ENCODE measurements at places on chromosomes 3 and 15.

- no peak for DNase-seq
These were observed 651.9 kb upstream of the BCHE start for GRCh38 chr3:166488977-166489672.

DNA sequence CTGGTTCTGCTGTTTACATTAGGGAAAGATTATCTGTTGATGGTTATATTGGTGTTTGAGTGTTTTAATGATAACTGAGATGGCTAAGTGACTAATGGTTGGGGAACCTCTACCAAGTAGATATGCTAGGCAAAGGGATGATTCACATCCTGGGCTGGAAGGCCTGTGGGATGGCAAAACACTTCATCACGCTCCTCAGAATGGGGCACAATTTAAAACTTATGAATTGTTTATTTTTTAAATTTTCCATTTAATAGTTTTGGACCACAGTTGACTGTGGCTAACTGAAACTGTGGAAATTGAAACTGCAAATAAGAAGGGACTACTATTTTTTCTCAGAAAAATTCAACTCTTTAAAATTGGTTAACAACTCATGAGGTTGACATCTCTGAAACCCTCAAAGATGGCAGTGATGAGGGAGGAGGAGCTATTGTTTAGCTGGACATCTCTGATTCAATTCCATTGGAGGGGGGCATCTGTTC lies 100.5 kb upstream of the ZBED2 start:
- DNase-seq: no peak

GRCh38 chr15:90301707-90302300 lies 36.3 kb downstream of the NGRN start:
- DNase-seq: no peak

DNA sequence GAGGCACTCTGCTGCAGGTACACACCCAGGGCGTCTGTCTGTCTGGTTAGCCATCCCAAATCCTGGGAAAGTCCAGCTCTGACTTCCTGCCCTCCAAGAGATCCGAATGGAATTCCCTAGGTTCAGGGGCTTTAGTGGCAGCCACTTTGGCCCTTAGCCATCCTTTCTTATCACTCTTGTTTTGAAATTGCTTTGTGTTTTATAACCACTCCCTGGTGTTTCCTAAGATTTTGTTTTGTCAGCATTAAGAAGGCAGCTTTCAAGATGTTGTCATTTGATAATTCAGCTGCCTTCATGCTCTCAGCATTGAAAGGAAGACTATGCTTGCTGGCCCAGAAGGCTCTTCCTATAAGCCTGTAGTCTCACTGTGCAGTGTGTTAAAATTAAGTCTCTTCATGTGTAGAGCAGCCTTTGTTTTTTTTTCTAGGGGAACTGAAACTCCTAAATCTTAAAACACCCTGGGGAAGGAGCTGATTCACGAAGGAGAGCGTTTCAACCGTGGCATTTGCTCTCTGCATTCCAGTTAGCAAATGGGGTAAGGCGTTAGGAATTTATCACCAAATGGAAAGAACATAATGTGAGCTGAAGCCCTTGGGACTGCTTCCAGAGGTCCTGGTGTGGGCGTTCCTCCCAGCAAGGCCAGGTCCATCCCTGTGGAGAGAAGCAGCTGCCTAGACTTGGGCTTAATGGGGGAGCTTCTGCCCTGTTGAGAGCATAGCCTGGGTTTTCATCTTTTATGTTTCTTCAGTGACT lies 14.2 kb upstream of the CLEC3B start:
- no peak for DNase-seq

- no peak for DNase-seq
These were observed 126.9 kb upstream of the MEF2A start for GRCh38 chr15:99438691-99439523.

- no peak for DNase-seq
These were observed 210.0 kb upstream of the PPP2R3A start for GRCh38 chr3:135755330-135756105.

GRCh38 chr15:66846811-66847210 lies 144.8 kb downstream of the SMAD6 start:
- no peak for DNase-seq

GRCh38 chr3:133469140-133469731 lies 69.4 kb downstream of the BFSP2 start:
- DNase-seq: no peak

DNA sequence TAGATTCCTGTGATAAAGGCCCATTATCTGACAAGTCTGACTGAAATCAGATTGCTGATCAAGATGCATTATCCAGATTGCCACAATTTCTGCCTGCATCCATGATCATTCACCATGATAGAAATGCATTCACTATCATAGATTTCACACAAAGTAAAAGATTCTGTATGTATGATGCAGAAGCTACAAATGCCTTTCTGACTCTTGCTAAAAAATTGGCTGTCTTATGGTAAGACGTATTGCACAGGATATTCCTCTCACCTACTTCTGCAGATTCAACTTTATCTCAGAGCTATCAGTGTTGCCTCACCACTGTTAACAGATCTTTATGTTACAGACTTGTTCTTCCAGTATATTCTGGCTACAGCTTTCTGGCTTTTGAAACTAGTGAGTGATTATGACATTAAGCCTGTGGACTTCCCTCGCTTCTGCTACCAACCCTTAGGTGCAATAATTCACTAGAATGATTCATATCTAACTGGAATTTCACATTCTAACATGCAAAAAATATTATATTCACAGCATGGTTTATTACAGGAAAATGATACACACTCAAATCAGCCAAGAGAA lies 955.3 kb downstream of the EPHA3 start:
- no peak for DNase-seq

DNA sequence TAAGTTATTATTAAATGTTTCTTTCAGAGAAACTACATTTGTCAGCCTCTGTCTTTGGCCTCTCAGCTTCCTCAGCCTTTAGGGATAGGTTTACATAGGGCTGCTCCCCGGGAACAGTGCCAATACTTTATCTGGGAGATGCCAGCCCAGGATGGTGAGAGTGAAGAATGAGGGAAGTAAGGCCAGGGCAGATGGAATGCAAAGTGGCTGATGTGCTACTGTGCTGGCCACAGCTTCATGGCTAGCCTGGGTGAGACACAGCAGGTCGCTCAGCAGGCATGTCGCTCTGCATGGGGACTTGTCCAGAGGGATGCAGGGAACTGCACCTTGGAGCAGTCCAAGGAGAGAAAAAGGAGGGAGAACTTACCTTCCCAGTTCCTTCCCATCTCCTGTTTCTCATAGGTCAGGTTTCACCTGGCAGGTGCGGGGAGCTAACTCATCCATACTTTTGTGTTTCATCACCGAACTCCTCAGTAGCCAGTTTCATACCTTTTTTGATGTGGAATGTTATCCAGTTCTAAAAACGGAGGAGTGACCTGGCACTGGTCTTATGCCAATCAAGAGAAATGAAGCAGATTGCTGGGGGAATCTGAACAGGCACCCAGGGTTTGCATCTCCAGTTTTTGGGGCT lies 30.9 kb upstream of the C15orf39 start:
- no peak for DNase-seq
